ENCODE measurements at places on chromosomes 3 and 15. TPM values are rescaled to one million over a fixed set of nuclear protein-coding genes. Genes with fewer than 3 reads are reported as not detected.

The PRC1 gene
- total RNA-seq: 12.0 TPM

The PCOLCE2 gene
- 3.3 TPM for total RNA-seq

The ZPLD1 gene
- total RNA-seq: not detected

The FBXL2 gene
- total RNA-seq: 52.5 TPM

The MYL3 gene
- total RNA-seq: 10.5 TPM

The GPR62 gene
- 13.5 TPM for total RNA-seq

The KLF13 gene
- 73.8 TPM for total RNA-seq

The MON1A gene
- 19.1 TPM for total RNA-seq

The ATP13A4 gene
- total RNA-seq: 44.7 TPM

The CALML4 gene
- total RNA-seq: 6.3 TPM

The CLDN18 gene
- total RNA-seq: not detected

The PRKAR2A gene
- 34.6 TPM for total RNA-seq

The CHAC1 gene
- 8.8 TPM for total RNA-seq

The ANKUB1 gene
- not detected for total RNA-seq

The KCNH8 gene
- total RNA-seq: 32.8 TPM

The HTR3E gene
- total RNA-seq: not detected

The BNC1 gene
- not detected for total RNA-seq

The TIMP4 gene
- total RNA-seq: 3.0 TPM

The HHLA2 gene
- total RNA-seq: not detected
